ENCODE measurements at places on chromosomes 3 and 15.

- DNase-seq = no peak
These were observed 92.9 kb downstream of the UBE3A start for GRCh38 chr15:25345943-25346342.

DNA sequence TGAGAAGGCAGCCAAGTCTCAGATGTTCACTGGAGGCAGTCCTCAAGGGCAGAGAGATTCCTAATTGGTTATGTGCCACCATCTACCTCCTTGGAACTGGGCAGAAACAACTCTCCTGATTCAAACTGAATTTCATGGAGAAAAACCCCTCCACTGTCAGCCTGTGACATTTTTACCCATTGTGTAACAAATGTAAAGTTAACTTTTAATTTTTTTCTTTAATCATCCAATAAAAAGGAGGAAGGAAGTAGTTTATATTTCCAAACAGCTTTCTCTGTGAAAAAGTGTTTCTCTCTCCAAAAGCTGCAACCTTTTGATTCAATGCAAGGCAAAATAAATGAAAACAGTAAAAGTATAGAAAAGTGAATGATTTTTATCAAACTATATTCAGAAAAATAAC, 510 bp upstream of the COLQ start:
- DNase-seq = no peak

GRCh38 chr3:14186854-14187458, 8.3 kb downstream of the LSM3 start:
- no peak for DNase-seq

- DNase-seq = no peak
These were observed 40.6 kb upstream of the ADCY5 start for GRCh38 chr3:123489400-123490004.

- no peak for DNase-seq
These were observed 196.4 kb downstream of the CADPS start for GRCh38 chr3:62678841-62679240.

- no peak for DNase-seq
These were observed 7.3 kb downstream of the GTF2E1 start for GRCh38 chr3:120749843-120750242.

DNA sequence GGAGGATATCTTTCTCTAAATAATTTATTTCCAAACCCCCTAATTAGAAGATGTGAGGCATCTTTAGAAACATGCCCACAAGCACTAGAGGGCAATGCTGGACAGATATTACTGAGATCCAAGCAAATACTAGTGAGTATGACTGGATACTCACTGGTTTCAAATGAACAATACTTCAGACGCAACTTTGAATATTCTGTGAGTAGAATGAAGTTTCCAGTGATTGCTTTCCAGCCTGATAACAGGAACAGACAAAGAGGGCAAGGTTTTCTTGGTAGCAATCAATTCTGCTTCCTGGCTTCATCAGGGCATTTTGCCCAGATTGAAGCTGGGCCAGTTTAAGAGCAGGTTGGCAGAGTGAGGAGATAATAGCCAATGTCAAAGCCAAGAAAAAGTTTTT, 442.6 kb upstream of the PDZRN3 start:
- DNase-seq = no peak

DNA sequence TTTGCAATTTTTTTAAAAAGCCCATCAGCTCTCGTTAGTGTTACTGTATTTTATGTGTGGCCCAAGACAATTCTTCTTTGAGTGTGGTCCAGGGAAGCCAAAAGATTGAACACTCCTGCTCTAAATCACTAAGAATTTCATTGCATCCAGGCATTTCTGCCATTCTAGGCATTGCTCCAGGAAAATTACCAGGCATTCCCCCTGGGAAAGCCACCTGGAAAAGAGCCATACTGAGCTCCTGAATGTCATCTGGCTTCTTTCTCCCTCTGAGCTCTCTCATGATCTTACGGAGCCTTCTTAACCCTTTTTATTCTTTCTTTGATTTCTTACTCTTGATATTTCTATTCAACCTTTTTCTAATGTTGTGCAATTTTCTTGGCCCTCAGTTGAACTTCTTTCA, 202.2 kb downstream of the DOCK3 start:
- no peak for DNase-seq

- DNase-seq = no peak
These were observed 37.1 kb downstream of the PSMD6 start for GRCh38 chr3:63986146-63986545.

DNA sequence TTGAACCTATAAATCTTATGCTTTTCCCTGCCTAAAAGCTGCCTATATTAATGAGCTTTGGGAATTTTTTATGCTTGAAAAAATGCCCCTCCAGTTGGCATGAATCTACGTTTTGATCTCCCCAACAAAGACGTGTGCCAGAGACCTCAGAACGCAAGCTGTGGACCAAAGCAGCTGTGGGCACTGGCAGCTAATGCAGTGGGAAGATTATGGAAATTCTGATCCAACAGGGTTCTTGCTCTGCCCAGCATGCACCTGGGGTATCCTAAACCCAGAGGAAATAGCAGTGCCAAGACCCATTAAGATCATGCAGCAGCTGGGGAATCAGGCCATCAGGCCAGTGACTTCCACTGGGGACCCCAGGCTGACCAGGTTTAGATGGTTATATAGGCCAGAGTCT, 423.0 kb downstream of the ZBBX start:
- DNase-seq = no peak

DNA sequence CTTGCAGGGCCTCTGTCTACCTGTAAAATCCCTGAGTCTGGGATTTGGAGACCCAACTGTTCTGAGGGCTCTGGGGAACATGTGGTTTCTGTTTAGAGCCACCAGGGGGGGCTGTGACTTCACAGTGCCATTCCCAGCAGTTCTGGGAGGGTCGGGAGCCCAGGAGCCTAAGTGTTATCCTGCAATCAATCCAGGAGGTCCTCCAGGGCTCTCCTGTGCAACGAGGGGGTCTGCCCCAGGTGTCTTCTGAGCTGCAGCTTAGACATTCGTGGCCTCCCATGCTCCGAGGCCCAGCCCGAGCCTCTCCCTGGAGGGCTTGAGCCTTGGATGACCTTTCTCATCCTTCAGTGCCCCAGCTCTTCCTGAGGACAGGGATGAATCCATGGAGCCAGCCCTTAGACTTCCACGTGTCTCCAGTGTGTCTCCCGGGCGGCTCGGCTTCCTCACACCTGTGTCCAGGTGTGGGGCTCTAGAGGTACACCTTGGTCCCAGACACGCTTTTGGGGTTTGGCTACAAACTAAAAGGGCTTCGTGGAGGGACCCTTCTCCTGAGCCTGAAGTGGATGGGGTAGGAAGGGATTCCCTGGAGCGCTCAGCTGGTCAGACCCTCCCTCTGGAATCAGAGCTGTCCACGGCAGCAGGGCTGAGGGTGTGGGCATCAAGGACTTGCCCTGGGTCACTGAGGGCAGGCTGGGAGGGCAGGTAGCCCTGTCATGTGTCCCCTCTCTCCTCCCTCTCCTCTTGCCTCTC, 20.3 kb upstream of the ABTB1 start:
- DNase-seq = no peak

- no peak for DNase-seq
These were observed 294.4 kb upstream of the TPM1 start for GRCh38 chr15:62748196-62748595.

- no peak for DNase-seq
These were observed 218.2 kb upstream of the TPM1 start for GRCh38 chr15:62824111-62825015.

- no peak for DNase-seq
These were observed 22.5 kb downstream of the SLC41A3 start for GRCh38 chr3:126061301-126062032.

DNA sequence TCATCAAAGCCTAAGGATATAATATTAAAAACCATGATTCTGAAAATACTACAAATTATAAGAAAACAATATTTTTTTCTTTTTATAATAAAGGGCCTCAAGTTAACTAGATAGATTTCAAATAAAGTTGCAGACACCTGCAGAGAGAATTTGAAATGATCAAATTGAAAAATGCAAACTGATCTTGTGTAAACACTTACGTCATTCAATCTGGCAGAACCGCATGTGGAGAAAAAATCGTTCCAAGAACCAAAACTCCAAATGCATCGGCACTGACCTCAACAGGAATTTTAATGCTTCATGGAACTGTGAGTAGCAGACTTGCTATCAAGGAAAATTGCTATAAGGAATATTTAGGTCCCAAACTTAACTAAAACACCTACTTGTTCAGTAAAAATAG, 17.2 kb downstream of the CPA3 start:
- DNase-seq = no peak

DNA sequence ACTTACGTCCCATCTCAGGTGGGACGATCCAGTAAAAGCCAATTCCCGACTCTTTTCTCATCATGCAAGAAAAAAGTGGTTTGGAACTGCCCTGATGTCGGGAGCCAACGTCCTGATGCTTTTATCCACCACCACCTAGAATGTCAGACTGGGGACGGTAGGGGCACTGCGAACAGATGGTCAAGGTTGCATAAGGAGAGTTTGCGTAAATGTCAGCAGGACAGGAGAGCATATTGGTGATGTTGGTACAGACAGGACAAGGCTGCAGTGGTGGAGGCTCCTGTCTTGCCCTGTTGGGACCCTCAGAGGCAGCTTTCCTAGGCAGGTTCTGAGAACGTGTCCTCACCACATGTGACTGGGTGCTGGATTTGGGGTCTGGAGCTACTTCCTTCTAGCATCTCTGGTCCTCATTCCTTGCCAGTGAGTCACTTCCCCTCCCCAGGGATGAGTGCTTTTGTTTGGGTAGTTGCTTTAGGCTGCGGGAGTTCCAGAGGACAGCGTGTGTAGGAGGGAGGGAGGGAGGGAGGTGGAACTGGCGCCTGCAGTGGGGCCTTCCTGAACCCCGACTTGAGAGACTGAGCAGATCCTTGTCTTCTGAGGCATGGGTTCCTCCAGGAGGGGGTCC, 21.0 kb downstream of the THSD4 start:
- no peak for DNase-seq

DNA sequence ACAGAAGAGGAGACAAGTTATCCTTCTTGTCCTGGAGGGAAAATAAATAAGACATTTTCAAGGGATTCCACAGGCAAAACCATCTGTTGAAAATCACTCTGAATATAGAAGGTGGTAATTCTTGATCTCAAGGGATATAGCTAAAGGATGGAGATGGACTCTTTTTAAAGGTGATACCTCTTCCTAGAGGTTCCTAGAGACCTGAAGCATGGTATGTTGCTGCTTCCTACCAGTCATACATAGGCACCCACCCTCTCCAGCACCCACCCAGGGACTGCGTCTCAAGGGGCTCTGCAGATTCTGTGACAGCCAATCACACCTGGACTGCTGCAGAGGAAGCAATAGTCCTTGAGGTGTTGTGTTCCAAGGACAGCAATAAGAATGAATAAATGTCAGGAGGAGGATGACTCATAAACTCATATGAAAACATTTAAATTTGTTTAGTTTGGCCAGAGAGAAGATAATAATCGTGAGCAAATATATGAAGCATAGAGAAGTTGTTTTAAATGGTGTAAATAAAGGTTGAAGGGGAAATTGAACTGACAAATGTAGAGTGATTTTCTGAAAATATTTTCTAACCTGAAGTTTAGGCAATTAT, 741.6 kb upstream of the CBLB start:
- no peak for DNase-seq

DNA sequence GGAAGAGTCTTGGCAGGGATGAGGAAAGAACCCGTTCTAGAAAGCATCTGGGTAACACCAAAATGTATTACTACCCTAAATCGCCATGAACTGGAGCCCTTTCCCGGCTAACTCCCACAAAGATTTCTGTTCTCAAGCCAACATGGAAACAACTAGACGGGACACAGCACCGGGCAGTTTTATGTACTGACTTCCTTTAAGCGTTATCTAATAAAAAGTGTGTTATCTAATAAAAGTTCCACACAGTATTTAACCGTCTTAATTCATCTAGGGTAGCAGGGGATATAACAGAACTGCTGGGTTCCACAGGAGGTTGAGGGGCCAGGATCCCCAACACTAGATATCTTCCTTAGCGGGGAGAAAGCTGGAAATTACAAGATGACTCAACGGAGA, 347 bp upstream of the C3orf62 start:
- no peak for DNase-seq

- no peak for DNase-seq
These were observed 519.4 kb downstream of the OCA2 start for GRCh38 chr15:27579738-27580137.

DNA sequence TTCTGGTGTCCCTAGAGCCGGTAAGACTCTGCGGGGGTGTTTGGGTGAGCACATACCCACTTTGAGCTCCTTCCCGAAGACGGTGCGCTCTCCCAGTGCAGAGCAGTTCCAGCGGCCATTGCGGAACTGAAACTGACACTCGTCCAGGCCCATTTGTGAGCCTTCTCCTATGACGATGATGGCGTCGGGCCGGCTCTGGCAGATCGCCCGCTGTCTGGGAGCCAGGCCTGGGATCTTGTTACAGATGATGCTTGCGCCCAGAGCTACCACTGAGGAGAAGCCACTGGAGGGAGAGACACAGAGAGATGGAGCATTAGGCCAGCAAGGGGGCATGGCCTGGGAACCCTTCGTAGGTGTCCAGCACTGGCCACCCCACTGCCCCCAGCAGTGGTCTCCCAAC, 5.0 kb downstream of the WNT7A start:
- no peak for DNase-seq

GRCh38 chr15:56763141-56763895, 30.0 kb upstream of the ZNF280D start:
- DNase-seq = no peak

- DNase-seq = no peak
These were observed 6.6 kb downstream of the ARRDC4 start for GRCh38 chr15:97966924-97967620.
